Inflammatory macrophage treated with lipopolysaccharide for 4 hours (primary cell): ENCODE measurements at places on chromosomes 5 and 9.
A peak's percentile ranks its signal among the peaks of the same experiment; 100 is the strongest.

DNA sequence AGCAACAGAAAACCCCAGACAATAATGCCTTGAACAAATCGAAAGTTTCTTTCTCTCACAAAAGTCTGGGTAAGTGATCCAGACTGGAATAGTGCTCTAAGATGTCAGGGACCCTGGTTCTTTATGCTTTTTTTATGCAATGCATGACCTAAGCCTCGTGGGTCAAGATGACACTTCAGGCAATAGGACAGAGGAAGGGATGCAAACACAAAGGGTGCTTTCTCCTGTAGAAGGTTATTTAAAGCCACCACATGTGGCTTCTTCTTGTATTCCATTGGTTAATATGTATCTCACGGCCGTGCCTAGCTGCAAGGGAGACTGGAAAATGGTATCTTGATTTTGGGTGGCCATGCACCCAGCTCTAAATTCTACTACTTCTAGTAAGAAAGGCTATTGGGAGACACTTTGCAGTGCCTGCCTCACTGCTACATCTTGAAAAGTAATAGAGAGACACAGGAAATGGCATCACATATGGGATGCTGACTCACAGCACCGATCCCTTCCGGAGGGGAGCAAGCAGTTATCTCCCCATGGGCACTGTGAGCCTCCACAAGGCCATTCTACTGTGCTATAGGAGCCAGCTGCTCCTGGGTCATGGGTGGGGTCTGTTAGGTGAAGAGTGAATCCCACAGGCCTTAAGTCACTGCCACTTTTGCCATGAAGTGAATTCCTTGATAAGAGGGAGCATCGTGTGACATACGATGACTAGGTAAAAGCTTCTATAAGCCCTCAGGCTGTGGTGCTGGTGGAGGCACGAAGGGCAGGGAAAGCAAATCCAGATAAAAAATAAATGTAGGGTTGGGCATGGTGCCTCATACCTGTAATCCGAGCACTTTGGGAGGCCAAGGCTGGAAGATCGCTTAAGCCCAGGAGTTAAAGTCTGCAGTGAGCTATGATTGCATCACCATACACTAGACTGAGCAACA, 32.5 kb upstream of the RAB14 start:
- peak; percentile 65 for DNase-seq

DNA sequence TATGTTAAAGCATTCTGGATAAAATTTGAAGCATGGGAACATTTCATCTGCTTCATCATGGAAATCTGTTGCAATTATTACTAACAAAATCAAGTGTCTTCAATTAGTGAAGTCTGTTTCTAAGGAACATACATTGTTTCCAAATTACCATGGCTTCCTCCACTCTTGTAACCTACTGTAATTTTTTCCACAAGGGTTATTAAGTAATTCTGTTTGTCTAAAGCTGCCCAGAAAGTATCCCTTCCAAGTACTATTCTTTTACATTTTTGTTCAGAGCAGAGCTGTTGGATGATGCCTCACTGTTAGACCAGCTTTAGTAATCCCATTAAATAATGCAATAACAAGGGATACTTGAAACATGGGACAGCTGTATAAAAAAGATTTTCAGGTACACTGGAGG, 483.5 kb upstream of the CD180 start:
- no peak for DNase-seq

DNA sequence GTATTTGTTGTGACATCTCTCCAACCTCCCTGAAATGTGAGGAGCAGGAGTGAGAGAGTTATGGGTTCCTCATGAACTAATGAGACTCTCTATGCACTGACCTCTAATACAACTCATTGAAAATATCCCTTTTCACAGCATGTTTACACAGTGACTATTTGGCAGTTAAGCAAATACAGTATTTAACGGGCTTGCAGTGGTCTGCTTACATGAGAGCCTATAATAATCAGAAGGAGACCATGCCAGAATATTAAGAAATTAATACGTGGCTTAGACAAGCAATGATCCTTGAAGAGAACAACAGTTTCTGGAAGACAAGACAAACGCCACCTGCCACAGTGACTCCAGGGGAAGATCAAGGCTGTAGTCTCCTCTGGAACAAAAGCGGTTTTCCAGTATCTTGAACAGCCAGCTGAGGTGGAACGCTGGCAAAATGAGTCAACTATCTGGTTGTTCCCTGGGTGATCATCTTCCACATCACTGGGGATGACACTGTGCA, 424.5 kb downstream of the DMAC1 start:
- no peak for DNase-seq

DNA sequence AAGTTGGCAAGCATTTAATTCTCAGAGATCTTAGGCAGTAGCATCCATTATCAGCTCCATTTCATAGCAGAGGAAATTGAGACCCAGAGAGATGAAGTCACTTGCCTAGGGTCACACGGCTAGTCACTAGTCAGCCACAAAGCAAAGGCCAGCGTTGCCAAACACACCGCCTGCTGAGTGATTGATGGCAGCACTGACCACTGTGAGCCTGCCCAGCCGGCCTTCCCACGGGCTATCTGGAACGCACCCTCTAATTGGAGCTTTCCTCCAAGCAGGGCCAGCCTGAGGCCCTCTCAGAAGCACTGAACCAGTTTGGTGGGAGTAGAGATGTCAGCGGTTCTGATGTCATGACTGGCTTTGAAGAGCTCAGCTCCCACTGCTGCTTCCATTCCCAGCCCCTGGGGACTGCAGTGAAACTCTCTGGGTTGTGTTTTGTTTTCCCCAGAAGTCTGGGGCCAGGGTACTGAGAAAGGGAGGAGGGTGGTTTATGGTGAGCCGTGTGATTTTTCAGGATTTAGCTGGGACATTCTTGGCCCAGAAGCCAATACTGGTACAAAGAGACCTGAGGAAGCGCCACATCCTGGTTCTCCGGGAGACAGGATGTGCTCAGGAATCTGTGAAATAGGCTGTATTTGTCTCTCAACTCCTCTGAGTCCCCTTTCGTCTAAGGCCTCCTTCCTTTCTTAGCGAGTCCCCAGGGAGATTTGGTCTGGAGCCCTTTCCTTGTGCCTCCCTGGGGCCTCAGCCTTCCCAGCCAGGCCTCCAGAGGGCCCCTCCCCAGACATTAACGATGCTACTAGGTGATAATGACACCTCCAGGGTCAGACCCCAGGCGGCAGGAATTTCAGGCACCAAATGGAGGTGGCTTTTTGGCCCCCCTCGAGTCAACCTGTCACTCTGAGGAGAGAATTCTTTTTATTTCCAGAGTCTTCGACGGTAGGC, 44.5 kb downstream of the SPRY4 start:
- no peak for DNase-seq

DNA sequence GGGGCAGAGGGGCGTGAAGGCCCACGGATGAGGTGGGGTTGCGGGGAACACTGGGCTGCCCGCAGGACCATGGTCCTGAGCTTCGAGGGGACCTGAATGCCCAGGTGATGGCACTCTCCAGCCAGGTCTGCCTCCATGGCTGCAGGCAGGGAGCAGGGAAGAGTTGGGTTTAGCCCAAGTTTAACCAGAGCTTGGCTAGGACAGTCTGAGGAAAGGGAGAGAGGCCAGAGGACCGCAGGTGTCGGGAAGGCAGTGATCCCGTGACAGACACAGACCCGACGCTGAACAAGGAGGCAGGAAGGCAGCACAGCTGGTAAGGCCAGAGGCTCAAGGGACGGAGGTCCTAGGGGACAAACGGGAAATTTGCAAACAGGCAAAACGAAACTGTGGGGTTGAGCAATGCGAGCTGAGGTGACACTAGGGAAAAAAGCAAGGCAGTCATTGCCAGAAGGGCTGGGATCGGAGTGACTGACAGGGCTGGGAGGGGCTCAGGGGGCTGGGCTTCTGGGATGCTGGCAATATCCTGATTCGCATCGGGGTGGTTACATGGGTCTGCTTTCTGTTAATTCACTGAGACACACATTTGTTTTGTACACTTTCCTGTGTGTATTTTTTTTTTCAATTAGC, 25.0 kb downstream of the ARPC5L start:
- DNase-seq, result no peak

- no peak for DNase-seq
Measured at GRCh38 chr9:128163027-128163515, 3.0 kb downstream of the BBLN start.

DNA sequence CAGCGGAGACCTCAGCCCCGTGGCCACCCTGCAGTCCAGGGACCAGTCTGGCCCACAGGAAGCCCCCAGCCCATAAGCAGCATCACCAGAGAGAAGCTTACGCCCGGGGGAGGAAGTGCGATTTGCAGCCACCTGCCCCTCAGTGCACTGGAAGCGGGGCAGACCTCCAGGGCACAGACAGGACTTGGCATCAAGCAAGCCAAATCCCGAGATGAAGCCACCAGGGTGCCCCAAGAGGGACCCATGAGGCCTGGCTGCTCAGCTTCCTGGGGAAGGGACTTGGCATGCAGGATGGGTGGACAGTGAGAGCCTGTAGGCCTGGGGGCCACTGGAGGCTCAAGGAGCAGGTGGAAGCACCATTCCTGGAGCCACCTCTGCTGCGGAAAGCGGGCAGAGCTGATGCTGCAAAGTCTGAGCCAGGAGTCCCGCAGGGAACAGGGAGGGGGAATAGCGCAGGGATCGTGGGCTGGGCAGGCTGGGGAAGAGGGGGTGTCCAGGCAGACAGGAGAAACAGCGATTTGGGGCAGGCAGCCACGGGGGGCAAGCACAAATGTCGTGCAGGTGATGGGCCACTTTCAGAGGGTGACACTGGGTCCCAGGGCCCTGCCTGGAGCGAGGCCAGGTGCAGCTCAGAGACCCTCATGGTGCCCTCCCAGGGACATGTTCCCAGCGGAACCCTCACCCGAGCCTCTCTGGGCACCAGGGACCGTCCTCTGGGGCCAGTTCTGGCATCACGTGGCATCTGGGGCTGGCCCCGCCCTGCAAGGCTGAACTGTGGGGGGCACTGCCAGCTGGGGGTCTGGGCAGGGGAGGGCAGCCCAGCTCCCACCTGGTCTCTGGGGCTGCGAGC, 3.2 kb downstream of the LRRC26 start:
- no peak for DNase-seq

DNA sequence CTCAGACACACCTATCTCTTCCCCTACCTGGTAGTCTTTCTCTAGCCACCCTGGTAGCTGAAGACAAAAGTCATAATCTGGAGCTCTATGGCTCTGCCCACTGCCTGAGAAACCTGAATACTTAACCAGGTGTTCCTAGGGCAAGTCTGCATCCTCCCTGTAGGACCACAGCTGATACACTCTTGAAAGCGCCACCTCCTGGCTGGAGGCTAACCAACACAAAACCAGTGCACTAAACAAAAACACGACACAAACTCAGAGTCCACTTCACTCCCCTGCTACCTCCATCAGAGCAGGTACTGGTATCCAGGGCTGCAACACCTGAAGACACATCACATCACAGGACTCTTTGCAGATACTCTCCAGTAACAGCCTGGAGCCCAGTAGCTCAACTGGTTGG, 84.6 kb upstream of the ANXA1 start:
- DNase-seq, result no peak
